ENCODE measurements at places on chromosomes 3 and 15.
A peak's percentile ranks its signal among the peaks of the same experiment; 100 is the strongest.

GRCh38 chr3:35658686-35659085, 19.4 kb downstream of the ARPP21 start:
- H3K4me1 ChIP-seq: no peaks in the 10 kb centered on the region
- no peak overlapping the region for H3K27ac ChIP-seq
- no peaks in the 10 kb centered on the region for H3K36me3 ChIP-seq
- H3K27me3 ChIP-seq: no peaks in the 10 kb centered on the region

GRCh38 chr3:48507256-48508061, 3.5 kb upstream of the SHISA5 start:
- no peaks in the 10 kb centered on the region for H3K36me3 ChIP-seq
- no peaks in the 10 kb centered on the region for H3K27me3 ChIP-seq
- peaks cover 13% of the 10 kb centered on the region for H3K4me1 ChIP-seq
- no peak for DNase-seq
- no peak overlapping the region for H3K27ac ChIP-seq

DNA sequence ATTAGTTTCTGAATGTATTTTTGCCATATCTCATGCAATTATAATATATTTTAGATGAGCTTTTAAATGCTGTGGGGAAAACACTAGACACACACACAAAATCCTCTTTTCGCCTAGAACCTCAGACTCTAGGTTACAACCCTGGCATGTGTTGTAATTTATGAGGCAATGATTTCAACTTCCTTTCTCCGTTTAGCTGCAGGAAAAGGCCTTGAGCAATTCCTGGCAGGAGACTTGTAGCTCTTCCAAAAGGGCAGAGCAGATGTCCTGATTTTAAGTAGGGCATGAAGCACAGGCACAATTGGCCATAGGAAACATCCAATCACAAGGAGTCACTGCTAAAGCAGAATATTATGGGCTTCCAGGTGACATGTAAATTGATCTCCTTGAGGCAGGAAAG, 82.0 kb downstream of the GPR156 start:
- H3K4me1 ChIP-seq: no peaks in the 10 kb centered on the region
- H3K27me3 ChIP-seq: no peaks in the 10 kb centered on the region
- H3K36me3 ChIP-seq: no peaks in the 10 kb centered on the region
- DNase-seq: peak; percentile 38

DNA sequence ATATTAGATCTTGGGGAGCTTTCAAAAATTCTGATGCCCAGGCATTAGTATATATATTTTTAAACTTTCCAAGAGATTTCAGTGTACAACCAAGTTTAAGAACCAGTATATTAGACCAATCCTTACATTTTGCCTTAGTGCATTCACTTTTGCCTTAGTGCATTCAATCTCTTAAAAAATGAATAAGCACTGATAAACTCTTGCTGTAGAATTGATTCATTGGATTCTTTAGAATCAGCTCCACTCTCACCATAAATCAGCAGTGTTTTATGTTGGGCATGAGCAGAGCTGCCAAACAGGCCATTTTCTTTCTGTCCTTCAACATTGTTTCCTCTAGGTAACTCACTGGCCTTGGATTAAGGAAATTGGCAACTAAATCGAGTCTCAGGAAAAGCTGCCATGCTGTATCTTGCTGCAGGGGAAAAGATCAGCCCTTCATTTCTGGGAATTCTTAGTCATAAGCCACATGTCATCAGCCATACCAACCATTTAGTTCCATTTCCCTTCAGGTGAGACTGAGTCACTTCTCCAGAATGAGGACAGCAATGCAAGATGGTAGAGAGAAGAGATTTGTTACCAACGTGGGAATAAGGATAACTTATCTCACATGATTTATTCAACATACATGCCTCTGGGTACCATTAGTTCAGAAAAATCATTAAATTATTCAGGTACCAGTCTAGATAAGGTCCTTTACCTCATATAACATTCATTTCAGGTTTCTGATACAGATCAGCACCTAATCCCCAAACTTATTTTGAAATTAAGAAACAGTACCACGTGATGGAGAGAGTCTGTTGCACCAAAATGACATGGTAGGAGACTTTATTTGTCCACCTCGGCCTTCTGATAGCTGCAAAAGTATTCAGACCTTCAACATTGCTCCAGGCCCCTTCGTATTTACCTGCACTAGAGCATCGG, 192.5 kb downstream of the P3H2 start:
- no peaks in the 10 kb centered on the region for H3K36me3 ChIP-seq
- H3K27me3 ChIP-seq: no peaks in the 10 kb centered on the region
- DNase-seq: no peak
- no peaks in the 10 kb centered on the region for H3K4me1 ChIP-seq
- H3K4me3 ChIP-seq: no peak overlapping the region
- no peak overlapping the region for H3K27ac ChIP-seq

DNA sequence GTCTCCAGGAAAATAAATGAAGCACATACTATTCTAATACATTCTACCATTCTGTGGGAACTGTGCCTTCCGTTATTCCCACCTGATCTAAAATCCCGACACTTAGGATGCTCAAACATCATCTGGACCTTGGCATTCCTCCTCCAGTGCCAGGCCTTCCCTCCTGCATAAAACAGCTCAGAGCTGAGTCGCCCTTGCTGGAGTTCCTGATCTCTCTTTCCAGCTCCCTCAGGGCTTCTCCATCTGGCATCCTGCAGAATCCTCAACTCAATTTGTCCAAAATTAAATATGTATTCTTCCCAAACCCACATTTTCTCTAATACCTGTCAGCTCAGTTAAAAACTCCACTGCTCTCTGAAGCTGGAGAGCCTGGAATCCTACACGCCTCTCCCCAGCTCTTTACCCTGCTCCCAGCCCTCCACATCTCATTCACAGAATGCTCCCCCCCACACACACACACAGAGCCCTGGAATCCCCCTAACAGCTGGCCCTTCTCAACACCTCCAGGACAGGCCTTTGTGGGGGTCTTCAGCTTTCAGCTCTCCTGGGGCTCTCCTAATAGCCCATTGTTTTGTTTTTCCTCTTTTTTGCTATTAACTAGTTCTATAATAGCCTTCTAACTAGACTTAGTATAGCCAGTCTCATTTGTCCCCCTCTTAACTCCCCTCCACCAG, 78.5 kb downstream of the HMG20A start:
- H3K27ac ChIP-seq: no peak overlapping the region
- peaks cover 11% of the 10 kb centered on the region for H3K4me1 ChIP-seq
- no peaks in the 10 kb centered on the region for H3K27me3 ChIP-seq
- H3K36me3 ChIP-seq: no peaks in the 10 kb centered on the region

GRCh38 chr15:80925597-80926059, 64.0 kb downstream of the MESD start:
- peaks cover 5% of the 10 kb centered on the region for H3K4me1 ChIP-seq
- DNase-seq: no peak

DNA sequence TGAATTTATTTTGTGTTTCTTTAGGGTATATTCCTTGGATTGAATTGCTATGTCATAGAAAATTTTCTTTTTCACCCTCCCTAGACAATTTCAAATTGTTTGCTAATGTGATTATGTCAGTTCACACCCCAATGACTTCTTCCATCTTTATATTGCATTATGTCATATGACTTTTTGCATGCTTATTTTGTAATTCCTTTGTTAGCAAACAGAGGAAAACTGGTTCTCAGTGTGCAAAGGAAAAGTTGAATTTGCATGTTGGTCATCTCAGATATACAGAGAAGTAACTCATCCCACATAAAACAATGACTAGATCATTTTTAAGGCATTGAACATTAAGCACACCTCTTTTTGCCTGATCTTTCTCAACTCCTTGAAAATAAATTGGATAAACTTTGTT, 3.3 kb upstream of the RNF13 start:
- no peaks in the 10 kb centered on the region for H3K27me3 ChIP-seq
- no peak overlapping the region for H3K27ac ChIP-seq
- H3K4me1 ChIP-seq: peaks cover 2% of the 10 kb centered on the region
- no peak for DNase-seq
- H3K4me3 ChIP-seq: no peak overlapping the region

- DNase-seq: no peak
- H3K27me3 ChIP-seq: no peaks in the 10 kb centered on the region
- no peaks in the 10 kb centered on the region for H3K4me1 ChIP-seq
- no peak overlapping the region for H3K27ac ChIP-seq
- no peak overlapping the region for H3K4me3 ChIP-seq
- no peaks in the 10 kb centered on the region for H3K36me3 ChIP-seq
Measured at GRCh38 chr3:58679446-58679845, 12.9 kb upstream of the FAM3D start.

- no peaks in the 10 kb centered on the region for H3K36me3 ChIP-seq
- peak overlapping the region; percentile 22 for H3K4me3 ChIP-seq
- peak overlapping the region; percentile 73 for H3K27ac ChIP-seq
- no peaks in the 10 kb centered on the region for H3K4me1 ChIP-seq
Measured at GRCh38 chr3:172595664-172596393, 72.6 kb upstream of the TNFSF10 start.
